M059J (cell line): ENCODE measurements at places on chromosomes 2 and 18. TPM values are rescaled to one million over a fixed set of nuclear protein-coding genes. Genes with fewer than 3 reads are reported as not detected.

- no peak for DNase-seq
Observed at GRCh38 chr18:76983613-76984051, 149.0 kb downstream of the MBP start.

DNA sequence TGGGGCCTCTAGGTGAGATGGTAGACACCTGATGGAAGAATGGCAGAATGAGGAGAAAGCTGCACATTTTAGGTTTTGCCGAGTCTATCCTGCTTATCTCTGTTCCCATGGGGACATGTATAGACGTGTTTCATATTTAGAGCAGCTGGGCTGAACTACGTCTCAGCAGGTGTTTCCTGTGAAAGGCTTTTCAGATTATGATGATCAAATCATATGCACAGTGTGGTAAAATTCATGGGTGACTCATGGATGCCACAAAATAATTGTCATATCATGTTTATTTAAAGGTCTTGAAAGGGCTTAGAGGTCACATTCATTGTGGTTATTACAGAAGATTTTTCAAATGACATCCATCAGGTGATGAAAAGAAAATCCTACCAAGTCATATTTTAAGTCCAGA is 90.5 kb downstream of the ICOS start:
- DNase-seq, result peak; percentile 42

GRCh38 chr2:15009681-15010080 is 377.2 kb downstream of the LRATD1 start:
- DNase-seq, result no peak

- DNase-seq, result no peak
Observed at GRCh38 chr2:28101892-28102291, 211.4 kb downstream of the BABAM2 start.

- no peak for DNase-seq
Observed at GRCh38 chr2:204343685-204344084, 201.6 kb upstream of the PARD3B start.

- no peak for DNase-seq
Observed at GRCh38 chr2:224849264-224849663, 133.1 kb upstream of the CCDC195 start.

GRCh38 chr18:75157381-75157780 is 51.6 kb downstream of the PTGR3 start:
- no peak for DNase-seq

DNA sequence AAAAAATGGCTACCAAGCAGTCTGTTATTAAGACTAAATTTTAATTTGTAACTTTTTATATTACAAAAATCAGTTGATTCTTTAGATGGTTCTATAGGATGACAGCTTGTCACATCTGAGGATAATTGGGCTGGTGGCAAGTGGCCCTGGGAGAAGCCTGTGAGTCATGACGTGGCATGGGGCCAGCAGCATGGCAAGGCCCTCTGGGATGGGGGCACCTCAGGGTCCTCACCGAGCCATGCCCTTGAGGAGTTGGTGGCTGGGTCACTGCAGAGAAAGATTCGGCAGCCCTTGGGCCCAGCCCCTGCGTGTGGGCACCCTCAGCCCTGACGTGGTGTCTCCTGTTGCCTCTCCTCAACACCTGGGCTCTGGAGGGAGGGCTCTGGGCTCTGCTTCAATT is 49.7 kb downstream of the STK25 start:
- DNase-seq, result no peak

- no peak for DNase-seq
Observed at GRCh38 chr2:241183221-241183620, 5.3 kb upstream of the ANO7 start.

- no peak for DNase-seq
Observed at GRCh38 chr18:371609-371982, 103.7 kb upstream of the THOC1 start.

GRCh38 chr2:201758234-201758633 is 22.5 kb downstream of the ALS2 start:
- no peak for DNase-seq

GRCh38 chr2:101007415-101008345 is 5.6 kb downstream of the RPL31 start:
- DNase-seq, result no peak

DNA sequence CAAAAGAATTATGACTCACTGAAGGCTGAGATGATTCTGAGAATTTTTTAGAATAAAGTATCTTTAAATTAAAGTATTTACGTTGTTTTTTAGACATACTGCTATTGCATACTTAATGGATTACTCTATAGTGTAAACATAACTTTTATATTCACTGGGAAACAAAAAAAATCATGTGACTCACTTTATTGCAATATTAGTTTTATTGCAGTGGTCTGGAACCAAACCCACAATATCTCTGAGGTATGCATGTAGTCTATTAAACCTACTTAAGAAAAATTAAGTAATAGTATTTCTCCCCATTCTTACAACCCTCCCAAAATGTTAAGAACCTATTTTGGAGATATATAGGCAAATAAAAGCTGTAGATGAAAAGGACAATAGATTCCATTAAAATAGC is 142.9 kb upstream of the ZNF521 start:
- peak; percentile 12 for DNase-seq

GRCh38 chr2:190320696-190321095 is 1.1 kb upstream of the HIBCH start:
- DNase-seq, result no peak

DNA sequence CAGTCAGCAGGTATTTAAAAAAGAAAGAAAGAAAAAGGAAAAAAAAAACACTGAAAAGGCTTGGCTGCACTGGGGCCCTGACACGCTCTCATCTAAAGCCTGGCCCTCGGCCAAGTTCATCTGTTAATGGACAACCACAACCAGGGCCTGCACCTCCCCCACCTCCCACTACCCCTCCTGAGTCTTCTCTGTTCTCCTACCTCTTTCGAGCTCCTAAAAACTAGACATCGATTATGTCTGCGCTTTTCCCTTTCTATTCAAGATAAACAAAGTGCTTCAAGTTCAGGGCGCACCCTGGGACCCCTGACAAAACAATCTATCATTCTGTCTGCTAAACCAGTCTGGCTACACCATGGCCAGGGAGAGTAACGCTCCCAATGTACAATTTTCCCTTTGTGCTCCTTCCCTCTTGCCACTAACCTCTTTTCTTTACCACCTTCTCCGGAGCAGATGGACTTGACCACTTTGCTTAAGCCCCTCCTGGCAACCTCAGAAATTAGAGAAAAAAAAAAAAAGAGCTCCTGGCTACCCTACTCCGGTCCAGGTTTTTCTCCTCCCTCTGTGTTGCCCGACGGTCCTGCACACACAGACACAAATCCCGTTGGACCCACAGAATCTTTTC is 22.7 kb downstream of the BCL11A start:
- DNase-seq, result peak; percentile 11

GRCh38 chr2:186554850-186555671 is 34.8 kb upstream of the ITGAV start:
- no peak for DNase-seq

- peak; percentile 79 for DNase-seq
Observed at GRCh38 chr18:28183418-28184078, 6.6 kb upstream of the CDH2 start.

GRCh38 chr2:140770645-140771044 is 1360.2 kb downstream of the LRP1B start:
- DNase-seq, result no peak

DNA sequence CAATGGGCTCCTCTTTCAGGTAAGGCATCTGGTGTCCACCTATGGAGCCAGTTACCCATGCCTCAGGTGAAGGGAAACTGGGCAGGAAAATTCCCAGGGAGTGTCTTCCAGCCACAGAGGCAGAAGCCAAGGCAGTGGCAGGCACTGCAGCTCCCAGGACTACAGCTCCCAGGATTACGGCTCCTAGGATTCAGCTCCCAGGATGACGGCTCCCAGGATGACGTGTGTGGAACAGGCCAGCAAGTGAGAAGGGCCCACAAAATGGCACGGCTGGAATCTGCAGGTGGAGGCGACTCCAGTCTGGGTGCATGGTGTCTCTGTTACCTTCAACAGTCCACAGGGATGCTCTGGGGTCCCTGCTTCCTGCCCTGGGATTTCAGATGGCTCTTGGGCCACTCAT is 92.1 kb downstream of the PTGR3 start:
- no peak for DNase-seq

GRCh38 chr2:31258351-31258750 is 24.4 kb downstream of the EHD3 start:
- DNase-seq, result no peak

DNA sequence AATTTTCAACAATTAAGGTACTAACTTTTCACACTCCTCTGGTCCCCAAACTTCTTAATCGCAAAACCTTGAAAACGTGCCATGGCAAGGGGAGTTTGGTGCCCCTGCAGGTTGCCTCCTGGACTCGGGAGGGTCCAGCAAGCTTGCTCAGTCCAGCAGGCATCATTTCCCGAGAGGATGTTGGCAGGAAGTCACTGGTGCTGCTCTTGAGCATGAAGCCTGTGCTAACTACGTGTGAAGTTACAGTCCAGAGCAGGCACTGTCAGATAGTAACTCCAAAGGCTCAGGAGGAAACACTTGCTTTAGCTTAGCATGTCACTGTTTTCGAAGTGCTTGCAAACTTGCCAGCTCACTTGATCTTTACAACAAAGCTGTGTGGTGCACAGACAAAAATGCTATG is 215.4 kb downstream of the MYCN start:
- DNase-seq, result no peak

GRCh38 chr2:10224734-10225133 is 78.0 kb upstream of the HPCAL1 start:
- DNase-seq, result no peak

- no peak for DNase-seq
Observed at GRCh38 chr2:12636837-12637581, 79.7 kb upstream of the TRIB2 start.

GRCh38 chr18:32707586-32707985 is 65.2 kb downstream of the KLHL14 start:
- DNase-seq, result no peak

GRCh38 chr18:31658670-31659575 is 25.5 kb downstream of the B4GALT6 start:
- DNase-seq, result peak; percentile 69

- no peak for DNase-seq
Observed at GRCh38 chr2:198499539-198499938, 695.1 kb downstream of the PLCL1 start.

DNA sequence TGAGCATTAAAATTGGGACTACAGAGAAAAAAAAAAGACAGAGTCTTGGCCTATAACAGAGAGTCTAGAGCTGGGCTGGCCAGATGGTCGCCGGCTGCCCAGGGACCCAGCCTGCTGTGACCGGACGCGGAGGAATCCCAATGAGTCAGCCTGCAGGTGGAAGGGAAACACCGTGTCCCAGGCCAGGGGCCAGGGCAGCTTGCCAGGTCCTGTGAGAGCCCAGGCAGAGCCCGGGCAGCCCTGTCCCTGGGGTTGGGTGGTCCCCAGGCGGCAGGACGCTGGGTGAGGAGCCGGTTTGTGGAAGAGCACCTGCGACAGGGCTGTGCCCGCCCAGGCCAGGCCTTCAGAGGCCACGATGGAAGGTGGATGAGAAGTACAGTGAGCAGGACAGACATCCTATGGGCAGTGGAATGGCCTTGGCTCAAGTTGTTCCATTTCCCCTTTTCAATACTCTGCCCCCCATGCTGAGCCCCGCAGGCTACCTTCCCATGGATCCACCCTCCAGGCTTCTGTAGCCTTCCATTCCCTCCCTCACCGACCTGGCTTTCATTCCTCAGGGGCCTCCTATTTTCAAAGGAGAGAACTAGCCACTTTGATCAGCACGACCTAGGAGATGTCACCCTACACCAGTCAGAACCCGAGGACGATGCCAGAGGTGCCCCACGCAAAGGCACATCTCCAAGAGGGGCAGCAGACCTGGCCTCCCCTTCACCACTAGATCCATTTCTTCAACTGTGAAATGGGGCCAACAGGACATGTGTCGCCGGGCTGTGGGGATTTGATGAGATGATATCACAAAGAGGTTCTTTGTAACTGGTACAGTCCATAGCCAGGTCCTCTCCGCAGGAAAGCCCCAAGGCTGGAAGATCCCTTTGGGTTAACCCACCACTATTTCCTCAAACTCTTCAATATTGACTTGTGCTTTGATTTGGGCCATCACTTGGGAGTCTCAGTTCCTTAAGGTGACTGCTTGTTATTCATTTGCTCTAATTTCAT is 87.5 kb downstream of the POLR1A start:
- DNase-seq, result peak; percentile 49

GRCh38 chr18:26461405-26461804 is 86.9 kb downstream of the KCTD1 start:
- DNase-seq, result no peak

DNA sequence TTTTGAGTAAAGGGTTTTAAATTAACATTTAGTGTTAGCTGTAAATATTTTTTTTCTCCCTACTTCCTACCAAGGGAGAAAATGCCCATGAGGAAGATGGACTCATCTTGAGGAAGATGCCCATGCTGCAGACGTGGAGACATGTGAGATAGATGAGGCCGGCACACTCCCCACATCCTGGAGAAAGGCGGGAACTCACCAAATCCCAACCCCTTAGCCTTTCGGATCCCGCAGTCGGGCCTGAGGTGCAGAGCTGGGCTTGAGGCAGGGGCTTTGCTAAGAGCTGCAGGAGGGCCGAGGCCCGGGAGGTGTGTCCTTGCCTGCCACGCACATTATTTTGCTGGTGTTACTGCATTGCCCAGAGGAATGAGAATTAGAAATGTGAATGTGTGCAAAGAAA is 137.9 kb downstream of the NAPG start:
- no peak for DNase-seq

- DNase-seq, result no peak
Observed at GRCh38 chr2:101330253-101330933, 21.9 kb upstream of the RNF149 start.

DNA sequence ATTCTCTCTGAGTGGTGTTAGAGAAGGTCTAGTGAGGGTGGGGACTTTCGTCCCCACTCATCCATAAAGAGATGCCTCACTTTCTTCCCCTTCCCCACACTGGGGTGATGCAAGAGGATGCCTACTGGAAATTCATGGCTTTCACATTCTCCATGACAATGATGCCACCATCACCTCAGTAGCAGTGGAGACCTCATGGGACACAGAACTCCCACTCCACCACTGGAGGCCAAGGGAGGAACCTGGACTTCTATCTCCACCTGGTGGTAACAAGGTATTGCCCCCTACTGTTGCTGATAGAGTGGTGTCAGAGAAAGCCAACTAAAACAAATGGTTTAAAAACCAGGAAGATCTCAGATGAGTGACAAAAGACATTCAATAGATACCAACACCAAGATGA is 110.9 kb downstream of the INHBB start:
- no peak for DNase-seq

The TMEM37 gene
- total RNA-seq, result not detected in 2 replicates

The KCNS3 gene
- 65.7 and 72.5 TPM in 2 replicates for total RNA-seq

The HOXD10 gene
- total RNA-seq, result 9.3 and 15.0 TPM in 2 replicates

The FSHR gene
- not detected in 2 replicates for total RNA-seq

The IL1R2 gene
- total RNA-seq, result not detected in 2 replicates

The PLEKHM3 gene
- total RNA-seq, result 3.1 and 5.3 TPM in 2 replicates

The ZNF519 gene
- 6.2 and 7.4 TPM in 2 replicates for total RNA-seq

The TRMT61B gene
- 12.2 and 18.2 TPM in 2 replicates for total RNA-seq

The TUBB8B gene
- not detected in 2 replicates for total RNA-seq

The EPB41L3 gene
- 2.7 and 4.1 TPM in 2 replicates for total RNA-seq

The DPYSL5 gene
- total RNA-seq, result not detected in 2 replicates

The RESP18 gene
- not detected in 2 replicates for total RNA-seq

The LBX2 gene
- 0.10 and 1.6 TPM in 2 replicates for total RNA-seq

The GALNT3 gene
- total RNA-seq, result 0.59 and 1.9 TPM in 2 replicates

The TTLL4 gene
- 9.5 and 17.9 TPM in 2 replicates for total RNA-seq

The PPP1CB gene
- 113 and 163 TPM in 2 replicates for total RNA-seq
